Ascending aorta (tissue), 2 donors: ENCODE measurements at places on chromosomes 2 and 18. TPM values are rescaled to one million over a fixed set of nuclear protein-coding genes. Genes with fewer than 3 reads are reported as not detected.

Gene CLHC1
- total RNA-seq, result not detected

DNA sequence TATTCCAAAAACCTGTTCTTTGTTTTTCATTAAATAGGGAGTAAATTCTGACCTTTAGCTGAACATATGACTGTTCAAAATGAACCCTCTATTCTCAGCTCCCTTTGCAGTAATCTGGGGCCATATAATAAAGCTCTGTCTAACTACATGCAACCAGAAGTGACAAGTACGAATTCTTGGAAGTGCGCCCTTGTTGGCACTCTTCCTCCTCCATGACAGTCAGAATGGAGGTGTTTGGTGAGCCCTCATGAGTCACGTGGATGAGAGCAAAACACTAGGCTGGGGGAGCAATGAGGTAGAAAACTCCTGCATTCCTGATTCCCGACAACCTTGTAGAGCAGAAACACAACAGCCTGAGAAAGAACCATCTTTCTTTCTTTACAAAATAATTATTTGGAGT is 552.9 kb downstream of the FBXO15 start:
- DNase-seq, result no peak

Gene CRYBA2
- total RNA-seq, result not detected

- no peak for DNase-seq
Measured at GRCh38 chr18:57631697-57632096, 10.1 kb upstream of the NARS1 start.

GRCh38 chr2:228527197-228527881 is 345.9 kb upstream of the SPHKAP start:
- no peak for DNase-seq

Gene ASIC4
- total RNA-seq, result not detected

DNA sequence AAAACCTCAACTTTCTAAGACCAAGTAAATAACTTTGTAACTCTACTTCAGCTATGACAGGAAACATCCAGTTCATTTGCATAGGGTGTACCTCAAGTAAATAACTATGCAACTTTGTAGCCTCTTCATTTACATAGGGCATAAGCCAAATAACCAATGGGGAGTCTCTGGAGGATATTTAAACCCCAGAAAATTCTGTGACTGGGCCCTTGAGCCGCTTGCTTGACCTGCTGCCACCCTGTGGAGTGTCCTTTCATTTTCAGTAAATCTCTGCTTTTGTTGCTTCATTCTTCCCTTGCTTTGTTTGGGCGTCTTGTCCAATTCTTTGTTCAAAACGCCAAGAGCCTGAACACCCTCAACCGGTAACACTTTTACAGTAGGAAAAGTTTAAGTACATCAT is 1112.7 kb upstream of the NRXN1 start:
- no peak for DNase-seq

Gene MEP1B
- total RNA-seq, result not detected

Gene WNT6
- 1.2 TPM for total RNA-seq

Gene GPBAR1
- not detected for total RNA-seq
